Omental fat pad (tissue), 4 donors: ENCODE measurements at places on chromosomes 6 and 20. TPM values are rescaled to one million over a fixed set of nuclear protein-coding genes. Genes with fewer than 3 reads are reported as not detected.

FGD2 gene
- total RNA-seq, result 60.2 TPM

PSMB9 gene
- 84.2 TPM for total RNA-seq

NRN1 gene
- 35.9 TPM for total RNA-seq

ZHX3 gene
- 54.5 TPM for total RNA-seq

ZNF831 gene
- total RNA-seq, result 3.6 TPM

PRR18 gene
- not detected for total RNA-seq

ADAM33 gene
- 75.3 TPM for total RNA-seq

SLC17A3 gene
- total RNA-seq, result not detected

TCF15 gene
- total RNA-seq, result 3.3 TPM

PDE10A gene
- 9.1 TPM for total RNA-seq

SYNJ2 gene
- total RNA-seq, result 27.6 TPM

FAM8A1 gene
- total RNA-seq, result 26.5 TPM

GSTA3 gene
- not detected for total RNA-seq

EPHA7 gene
- not detected for total RNA-seq

TFAP2C gene
- 2.8 TPM for total RNA-seq

ZSCAN16 gene
- 6.0 TPM for total RNA-seq

PHF3 gene
- 67.7 TPM for total RNA-seq

SCUBE3 gene
- 0.06 TPM for total RNA-seq

PRDM13 gene
- not detected for total RNA-seq

GLP1R gene
- total RNA-seq, result not detected

OR2H1 gene
- total RNA-seq, result not detected

ADGRF5 gene
- 80.2 TPM for total RNA-seq

NOX3 gene
- not detected for total RNA-seq

C20orf141 gene
- not detected for total RNA-seq

C6orf15 gene
- not detected for total RNA-seq

PRSS35 gene
- not detected for total RNA-seq

POU3F2 gene
- not detected for total RNA-seq

RSPH4A gene
- total RNA-seq, result 0.47 TPM

EDEM2 gene
- 29.4 TPM for total RNA-seq

FAM209A gene
- not detected for total RNA-seq

GSTA5 gene
- total RNA-seq, result not detected

GLO1 gene
- total RNA-seq, result 71.9 TPM

MUCL3 gene
- total RNA-seq, result not detected

FAM83D gene
- total RNA-seq, result 3.2 TPM

MSH5 gene
- 5.4 TPM for total RNA-seq

GSTA2 gene
- not detected for total RNA-seq

RFX6 gene
- not detected for total RNA-seq

POPDC3 gene
- total RNA-seq, result 0.46 TPM

CBFA2T2 gene
- 11.8 TPM for total RNA-seq

C20orf204 gene
- total RNA-seq, result 6.5 TPM

E2F1 gene
- total RNA-seq, result 1.4 TPM

DNAH8 gene
- total RNA-seq, result not detected

TOP1 gene
- total RNA-seq, result 37.4 TPM

ATP6V1G2 gene
- total RNA-seq, result 2.6 TPM

FAM209B gene
- total RNA-seq, result not detected

SLC26A8 gene
- total RNA-seq, result 3.3 TPM

NR2E1 gene
- total RNA-seq, result not detected
